ENCODE measurements at places on chromosomes 7 and 10.

- DNase-seq, result no peak
Measured at GRCh38 chr7:46484906-46485305, 563.8 kb upstream of the IGFBP3 start.

GRCh38 chr10:34206935-34207268 is 608.2 kb downstream of the PARD3 start:
- no peak for DNase-seq

DNA sequence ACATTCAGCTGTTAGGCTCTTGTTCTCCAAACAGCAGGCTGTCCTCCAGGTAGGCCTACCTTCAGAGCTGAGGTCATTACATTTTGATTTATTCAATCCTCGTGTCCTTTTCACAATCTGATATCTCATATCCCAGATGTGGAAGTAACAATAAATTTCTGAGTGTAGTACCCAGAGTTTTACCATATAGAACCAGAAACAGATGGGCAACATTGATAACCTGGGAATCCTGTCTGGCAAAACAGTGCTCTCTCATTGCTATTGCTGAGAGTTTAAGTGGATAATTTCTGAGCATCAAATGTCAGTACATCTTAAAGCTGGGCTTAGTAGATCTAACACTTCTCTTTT is 1007.8 kb downstream of the REEP3 start:
- DNase-seq, result no peak

DNA sequence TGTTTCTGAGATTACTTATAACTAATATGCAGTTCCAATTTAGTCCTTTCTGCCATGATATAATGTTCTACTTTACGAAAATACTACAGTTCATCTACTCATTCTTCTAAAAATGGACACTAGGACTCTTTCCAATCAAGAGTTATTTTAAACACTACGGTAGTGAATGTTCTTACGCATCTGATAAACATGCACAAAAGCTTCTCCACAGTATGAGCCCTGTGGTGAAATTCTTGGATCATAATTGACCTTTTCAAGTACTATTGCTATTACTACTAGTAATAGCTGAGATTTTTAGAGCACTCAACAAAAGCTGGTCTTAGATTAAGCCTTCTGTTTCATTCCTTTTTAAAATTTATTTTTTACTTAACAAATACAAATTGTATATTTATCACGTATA is 106.4 kb downstream of the CH25H start:
- DNase-seq, result no peak

GRCh38 chr7:144384555-144385245 is 18.8 kb downstream of the NOBOX start:
- DNase-seq, result no peak

DNA sequence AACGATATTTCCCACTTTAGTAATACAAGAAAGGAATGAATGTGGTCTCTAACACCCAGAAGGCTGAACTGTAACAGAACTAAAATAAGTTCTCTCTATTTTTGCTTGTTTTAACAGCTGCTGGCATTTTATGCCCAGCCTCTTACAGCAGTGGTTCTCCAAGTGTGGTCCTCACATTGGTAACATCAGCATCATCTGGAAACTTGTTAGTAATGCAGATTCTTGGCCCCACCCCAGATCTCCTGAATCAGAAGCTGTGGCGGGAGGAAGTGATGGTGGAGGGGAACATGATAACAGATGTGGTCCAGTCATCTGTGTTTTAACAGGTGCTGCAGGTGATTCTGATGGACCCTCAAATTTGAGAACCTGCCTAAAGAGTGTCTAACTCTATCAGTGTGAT is 170.1 kb downstream of the TMEM26 start:
- DNase-seq, result no peak

DNA sequence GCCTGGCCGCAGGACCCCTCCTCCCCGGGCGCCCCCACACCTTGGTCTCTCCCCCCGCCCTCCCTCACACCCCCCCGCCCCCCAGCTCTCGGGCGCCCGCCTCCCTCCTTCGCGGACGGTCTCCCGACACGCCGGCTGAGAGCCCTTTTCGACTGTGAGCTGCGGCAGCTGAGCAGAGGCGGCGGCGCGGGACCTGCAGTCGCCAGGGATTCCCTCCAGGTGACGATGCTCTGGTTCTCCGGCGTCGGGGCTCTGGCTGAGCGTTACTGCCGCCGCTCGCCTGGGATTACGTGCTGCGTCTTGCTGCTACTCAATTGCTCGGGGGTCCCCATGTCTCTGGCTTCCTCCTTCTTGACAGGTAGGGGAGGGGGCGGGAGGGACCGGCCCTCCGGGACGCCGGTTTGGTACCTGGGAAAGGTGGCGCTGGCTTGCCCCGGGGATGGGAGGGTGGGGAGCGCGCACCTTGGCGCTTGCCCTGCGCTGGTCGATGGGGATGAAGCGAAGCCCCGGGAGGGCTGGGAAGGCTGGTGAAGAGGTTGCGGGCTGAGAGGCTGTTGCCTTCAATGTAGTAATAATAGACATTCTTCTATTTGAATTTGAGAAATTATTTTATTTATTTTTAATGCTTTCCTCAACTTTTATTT is at the start of gene BMPER:
Gene BMPER, plus strand, starts transcription at position 151 of the 644 bp plus-strand sequence. Its CDS starts 75 bp downstream, at position 226.
- DNase-seq, result no peak

DNA sequence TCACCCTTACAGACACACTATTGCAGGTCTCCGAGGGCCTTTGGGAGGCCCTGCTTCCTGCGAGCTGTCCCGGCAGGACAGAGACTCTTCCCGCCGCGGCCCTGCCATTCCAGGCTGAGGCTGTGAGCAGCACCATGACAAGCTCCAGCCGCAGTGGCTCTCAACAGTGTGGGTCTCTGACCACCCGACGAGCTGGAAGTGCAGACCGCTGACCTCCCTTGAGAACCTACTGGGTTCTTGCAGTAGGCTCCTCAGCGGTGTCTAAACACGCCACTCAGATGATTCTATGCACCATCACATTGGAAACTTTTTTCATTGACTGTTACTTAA is 303.4 kb downstream of the WDR37 start:
- no peak for DNase-seq

GRCh38 chr10:86400705-86401587 is 34.4 kb upstream of the GRID1 start:
- DNase-seq, result no peak

- no peak for DNase-seq
Measured at GRCh38 chr7:76316984-76317781, 14.7 kb downstream of the HSPB1 start.

- peak; percentile 12 for DNase-seq
Measured at GRCh38 chr10:70272925-70273316, 10.9 kb downstream of the NPFFR1 start.

DNA sequence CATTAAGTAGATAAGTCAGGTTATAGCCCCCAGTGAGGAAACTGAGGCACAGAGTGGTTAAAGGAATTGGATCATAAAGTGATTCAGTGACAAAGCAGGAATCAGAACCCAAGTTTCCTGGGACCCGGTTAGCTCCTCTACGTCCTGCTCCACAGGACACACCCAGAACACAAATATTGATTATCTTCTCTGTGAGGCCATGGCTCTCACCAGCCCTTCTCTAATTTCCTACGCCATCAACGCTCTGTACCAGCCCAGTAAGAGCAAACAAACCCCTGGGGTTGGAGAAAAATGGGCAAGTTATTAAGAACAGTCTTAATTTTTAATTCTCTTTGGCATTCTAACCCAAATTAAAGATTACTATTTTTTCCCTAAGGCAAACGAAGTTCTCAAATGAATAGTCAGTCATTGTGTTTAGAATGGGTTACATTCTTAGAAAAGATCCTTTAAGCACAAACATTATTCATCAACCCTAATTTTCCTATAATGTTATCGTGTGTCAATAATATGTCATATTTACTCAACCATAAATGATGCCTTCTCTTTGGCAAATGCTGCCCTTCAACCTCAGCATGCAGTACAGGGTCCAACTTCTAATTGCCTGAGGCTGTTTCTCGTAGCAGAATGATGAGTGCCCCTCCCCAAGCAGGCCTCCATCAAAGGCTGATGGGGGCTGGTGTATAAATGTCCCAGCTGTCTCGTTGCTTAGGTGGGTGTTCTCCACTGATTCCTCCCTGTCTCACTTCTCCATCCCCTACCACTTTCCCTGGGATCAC is 25.4 kb upstream of the TM9SF3 start:
- no peak for DNase-seq

GRCh38 chr10:43323245-43323644 is 48.2 kb upstream of the FXYD4 start:
- no peak for DNase-seq

GRCh38 chr7:130880668-130881067 is 146.7 kb upstream of the KLF14 start:
- no peak for DNase-seq

DNA sequence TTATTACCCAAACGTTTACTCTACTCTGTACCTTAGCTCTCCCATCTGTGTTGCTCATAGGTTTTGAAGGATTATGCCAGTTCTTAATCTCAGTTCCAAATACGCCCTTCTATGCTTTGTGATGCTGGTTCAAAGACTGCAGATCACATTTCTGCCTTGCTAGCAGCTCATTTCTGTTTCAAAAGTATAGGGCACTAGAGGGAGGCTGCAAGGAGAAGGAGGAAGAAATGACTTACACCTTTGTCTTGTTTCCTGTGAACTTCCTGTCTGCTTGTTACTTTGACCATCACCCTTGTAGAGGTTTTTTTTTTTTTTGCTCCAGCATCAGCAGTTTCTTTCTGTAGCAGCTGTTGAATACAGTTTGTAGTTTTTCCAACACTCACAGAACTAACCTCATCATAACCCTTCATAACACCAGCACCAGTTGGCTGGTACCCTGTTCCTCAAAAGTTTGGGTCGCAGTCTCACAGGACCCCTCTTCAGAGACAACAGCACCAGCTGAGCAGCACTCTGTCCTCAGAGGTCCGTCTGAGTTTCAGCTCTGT is 16.5 kb downstream of the SLK start:
- peak; percentile 40 for DNase-seq

DNA sequence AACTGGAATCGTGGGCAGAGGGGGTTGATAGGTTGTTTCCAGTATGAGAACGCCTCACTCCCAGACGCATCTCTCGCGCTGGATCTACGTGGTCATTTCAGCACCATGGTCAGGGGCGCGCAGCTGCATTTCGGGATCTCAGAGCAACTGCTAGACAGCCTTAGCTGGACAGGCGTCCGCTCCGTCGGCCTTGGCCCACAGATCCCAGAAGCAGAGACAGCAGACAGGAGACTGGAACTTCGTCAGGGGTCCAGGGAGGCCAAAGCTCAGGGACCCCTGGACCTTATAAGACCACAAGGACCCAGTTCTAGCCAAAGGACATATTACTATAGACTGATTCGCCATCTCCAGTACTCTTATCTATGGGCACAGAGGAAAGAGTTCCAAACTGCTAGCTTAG is 5.3 kb downstream of the NEUROG3 start:
- no peak for DNase-seq

GRCh38 chr7:101699881-101700823 is 71.1 kb upstream of the MYL10 start:
- DNase-seq, result no peak

DNA sequence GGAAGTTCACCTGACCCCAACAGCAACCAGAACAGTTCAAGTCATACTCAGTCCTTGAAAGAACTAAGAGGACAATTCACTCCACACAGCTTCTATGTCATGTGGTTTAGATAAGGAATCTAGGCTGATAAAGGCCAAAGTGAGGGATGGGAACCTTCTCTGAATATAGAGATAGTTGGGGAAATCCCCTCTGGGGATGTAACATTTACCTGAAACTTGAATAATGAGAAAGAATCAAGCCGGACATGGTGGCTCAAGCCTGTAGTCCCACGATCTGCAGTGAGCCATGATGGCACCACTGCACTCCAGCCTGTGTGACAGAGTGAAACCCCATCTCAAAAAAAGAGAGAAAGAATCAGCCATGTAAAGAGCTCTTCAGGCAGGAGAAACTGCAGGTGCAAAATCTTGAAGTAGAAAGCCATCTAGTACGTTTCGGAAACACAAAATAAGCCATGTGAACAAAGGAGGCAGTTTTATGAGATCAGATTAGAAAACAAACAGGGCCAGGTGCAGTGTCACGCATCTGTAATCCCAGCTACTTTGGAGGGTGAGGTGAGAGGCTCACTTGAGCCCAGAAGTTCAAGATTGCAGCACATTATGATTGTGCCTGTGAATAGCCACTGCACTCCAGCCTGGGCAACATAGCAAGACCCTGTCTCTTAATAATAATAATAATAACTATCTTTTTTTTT is 4.5 kb upstream of the DNMBP start:
- no peak for DNase-seq

DNA sequence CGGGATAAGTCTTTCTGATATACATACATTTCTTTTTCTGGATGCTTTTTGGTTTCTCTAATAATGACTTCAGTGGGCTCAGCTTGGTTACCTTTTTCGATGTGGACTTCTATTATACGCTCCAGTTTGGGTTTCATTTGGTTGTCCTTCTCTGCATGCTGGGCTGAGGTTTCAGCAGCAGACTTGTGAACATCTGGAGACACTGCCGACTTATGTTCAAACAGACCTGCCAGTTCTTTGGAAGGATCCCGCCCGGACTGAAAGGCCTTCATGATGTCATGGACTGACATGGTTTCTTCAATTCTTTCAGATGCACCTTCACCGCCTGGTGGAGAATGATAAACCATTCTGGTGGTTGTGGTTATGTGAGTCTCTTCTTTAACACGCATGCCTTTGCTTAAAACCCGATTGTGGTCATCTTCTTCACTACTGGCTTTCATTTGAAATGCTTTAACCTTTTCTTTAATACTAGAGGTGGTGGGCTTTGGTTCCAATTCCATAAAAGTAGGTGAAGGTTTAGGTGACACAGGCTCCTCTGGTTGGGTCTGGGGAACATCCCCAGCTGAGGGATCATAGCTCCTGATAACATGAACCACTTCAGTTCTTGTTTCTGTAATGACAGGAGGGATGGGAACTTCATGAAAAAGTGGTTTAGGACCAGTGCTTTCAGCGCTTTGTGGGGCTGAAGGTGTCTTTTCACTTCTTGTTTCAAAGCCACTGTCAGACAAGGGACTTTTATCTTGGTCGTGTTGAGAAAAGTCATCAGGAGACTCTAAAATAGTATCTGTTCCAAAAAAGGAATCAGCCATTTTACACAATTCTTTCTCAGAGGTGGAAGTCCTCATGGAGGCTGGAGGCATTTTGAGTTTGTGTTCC is 167.7 kb upstream of the CCDC6 start:
- DNase-seq, result no peak

DNA sequence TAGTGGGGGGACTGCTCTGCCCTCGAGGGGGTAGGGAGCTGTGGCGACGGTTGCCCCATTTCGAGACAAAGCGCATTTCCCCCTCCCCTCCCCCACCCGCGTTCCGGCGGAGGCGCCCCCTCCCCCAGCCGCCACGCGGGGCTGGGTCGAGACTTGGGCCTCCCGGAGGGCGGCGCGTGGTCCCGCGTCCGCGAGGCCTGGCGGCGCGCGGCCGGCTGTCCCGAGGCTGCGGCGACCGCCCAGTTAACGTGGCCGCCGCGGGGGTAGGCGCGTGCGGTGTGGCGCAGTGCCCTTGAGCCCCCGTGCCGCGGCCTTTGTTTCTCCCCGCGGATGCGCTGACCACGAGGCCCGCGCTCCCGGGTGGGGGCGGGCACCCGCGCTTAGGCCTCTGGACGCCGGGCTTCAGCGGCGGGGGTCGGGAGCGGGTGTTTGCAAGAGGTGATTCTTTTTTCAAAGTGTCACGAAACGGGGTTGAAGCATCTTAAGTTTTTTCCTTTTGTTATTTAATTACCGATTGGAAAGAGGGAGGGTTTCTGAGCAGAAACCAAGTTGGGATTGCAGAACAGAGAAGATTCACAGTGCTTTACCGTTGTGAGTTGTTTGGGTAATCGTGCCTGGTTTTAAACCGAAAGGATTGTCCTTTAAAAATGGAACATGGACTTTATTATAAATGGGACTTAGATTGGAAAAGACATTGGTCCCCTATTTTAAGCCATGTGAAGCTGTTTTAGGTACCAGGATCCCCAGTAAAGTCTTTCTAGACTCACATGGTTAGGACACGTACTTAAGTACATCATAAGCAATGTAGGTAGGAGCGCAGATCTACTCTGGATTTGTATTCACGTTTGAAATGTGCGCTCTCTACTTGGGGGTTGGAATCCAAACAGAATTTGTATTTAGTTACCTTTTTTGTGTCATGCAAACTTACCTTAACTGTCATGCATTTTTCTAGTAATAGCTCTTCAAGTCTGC is 760 bp downstream of the CBX3 start:
- no peak for DNase-seq
